ENCODE measurements at places on chromosomes 7 and 10.

GRCh38 chr7:94311515-94311914, 83.2 kb upstream of the COL1A2 start:
- DNase-seq: no peak

DNA sequence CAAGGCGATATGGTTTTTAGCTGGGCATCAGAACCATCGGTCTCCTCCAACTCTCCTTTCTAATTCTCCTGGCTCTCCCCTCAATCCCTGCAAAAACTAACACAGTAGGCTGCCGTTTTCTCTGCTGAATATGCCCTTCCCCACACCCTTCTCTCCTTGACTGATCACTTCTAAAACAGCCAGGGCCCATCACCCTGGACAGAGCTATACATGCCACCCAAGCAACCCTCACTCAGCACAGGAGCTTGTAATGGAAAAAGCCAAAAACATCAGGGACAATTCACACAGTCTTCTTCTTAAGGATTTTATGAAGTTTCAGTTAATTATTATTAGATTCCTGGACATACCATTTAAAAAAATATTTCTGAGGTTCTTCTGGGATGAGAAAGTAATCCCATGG, 61.5 kb downstream of the PIK3AP1 start:
- DNase-seq: no peak

GRCh38 chr10:131094527-131095312, 216.8 kb downstream of the TCERG1L start:
- no peak for DNase-seq

DNA sequence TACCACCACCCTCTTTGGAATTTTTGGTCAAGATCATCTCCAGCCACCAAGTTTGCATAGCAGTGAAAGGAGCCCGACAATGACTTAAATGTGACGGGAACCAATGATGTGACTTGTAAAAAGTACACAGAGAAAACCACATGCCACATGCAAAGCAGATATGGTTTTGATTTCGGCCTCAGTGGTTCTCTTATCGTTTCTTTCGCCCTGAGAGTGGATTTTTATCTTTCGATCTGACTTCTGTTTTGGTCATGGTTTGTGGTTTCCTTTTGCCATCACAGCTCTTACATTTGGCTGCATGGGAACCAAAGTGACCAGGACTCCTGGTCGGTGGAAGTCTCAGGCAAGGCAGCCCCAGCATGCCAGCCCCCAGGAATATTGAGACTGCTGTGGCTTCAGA, 31.5 kb downstream of the TCF7L2 start:
- no peak for DNase-seq

- no peak for DNase-seq
Observed at GRCh38 chr10:123687758-123688157, 21.6 kb downstream of the GPR26 start.

GRCh38 chr7:106223156-106223555, 61.6 kb downstream of the NAMPT start:
- DNase-seq: no peak

DNA sequence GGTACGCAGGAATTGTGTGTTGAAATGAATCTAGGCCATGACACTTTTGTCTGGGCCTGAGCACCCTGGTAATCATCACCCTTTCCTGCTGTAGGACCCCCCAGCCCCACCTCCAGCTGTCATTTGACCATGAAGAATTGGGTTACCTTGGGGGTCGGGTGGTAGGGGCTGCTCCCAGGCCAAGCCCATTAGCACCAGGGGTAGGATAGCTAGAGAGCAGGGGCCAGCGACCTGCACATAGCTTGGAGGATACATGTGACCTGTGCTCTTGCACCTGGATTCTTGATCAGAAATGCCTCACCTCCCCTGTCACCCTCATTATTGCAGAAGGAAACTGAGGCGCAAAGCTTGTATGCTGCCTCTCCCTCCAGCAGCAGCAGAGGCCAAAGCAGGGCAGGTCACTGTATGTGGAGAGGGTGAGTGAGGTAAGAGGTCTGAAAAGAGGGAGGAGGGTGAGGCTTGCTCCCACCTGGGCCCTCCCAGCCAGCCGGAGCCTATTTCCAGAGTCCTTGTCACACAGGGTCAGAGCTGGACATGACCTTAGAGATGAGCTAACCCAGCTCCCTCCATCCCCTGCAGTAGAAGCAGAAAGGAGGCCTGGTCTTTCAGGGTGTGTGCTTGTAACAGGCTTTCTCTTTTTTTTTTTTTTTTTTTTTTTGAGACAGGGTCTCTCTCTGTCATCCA, 35.3 kb upstream of the ANKRD2 start:
- no peak for DNase-seq

DNA sequence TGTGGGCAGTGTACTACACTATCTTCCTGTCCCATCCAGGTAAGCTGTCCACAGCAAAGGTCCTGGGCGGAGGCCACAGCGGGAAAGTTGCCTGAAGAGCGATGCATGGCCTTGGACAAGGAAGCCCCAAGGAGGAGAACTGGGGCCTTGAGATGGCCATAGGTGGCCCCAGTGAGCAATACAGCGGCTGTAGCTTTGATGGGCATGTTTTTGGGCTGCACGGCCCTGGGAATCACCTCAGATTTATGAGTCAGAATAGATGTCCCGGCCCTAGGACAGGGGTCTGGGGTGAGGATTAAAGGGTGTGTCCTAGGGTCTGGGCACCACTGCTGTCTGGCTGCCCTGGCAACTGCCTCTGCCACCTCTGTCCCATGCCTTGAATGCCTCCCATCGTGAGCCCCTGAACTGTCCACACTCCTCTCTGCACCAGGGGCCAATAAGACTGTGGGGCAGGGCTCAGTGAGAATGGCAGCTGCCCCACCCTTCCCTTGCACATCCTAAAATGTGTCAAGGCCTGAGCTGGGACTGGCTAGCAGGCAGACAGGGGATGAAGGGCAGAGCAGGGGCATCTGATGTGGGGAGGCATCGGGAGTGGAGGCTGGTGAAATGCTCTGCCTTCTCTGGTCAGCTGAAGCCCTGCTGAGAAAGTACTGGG, 9.4 kb upstream of the IRF5 start:
- DNase-seq: no peak

DNA sequence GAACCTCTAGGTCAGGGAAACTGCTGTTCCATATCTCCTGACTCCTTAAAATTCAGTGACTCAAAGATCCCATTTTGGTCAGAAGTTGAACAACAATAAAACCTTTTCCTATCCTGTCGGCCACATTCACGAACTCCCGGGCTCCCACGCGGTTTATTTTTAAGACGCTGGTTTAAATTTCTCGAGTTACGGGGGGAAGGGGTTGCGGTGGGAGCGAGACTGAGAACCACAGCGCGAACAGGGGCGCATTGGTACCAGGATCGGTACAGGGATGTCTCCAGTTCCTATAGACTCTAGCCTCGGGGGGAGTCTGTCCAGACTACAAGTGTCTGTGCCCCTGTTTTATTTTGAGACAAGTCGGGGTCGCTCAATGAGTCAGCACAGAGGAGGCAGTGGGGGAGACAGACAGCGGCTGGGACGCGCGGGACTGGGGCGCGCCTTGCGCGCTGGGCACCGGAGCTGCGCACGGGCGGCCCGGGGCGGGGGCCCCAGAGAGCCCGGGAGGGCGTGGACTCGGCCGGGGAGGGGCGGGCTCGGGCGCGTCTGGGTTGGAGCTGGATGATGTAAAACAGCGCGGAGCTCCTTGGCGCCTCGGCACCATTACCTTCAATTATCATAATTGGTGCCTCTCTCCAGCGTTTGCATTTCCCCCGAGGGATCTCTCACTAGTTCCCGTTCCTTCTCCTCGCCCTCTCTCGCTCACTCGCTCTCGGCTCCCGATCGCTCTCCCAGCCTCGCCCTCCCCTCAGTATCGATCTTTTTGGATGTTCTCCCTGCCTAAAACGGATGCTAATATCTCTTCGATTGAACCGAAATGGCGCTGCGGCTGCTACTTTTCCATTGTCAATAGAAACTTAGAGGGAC, 8.7 kb upstream of the BAMBI start:
- DNase-seq: no peak

- DNase-seq: no peak
Observed at GRCh38 chr10:7407368-7408290, 3.2 kb downstream of the SFMBT2 start.

GRCh38 chr7:76129366-76129765, 72.3 kb upstream of the SRRM3 start:
- DNase-seq: no peak

DNA sequence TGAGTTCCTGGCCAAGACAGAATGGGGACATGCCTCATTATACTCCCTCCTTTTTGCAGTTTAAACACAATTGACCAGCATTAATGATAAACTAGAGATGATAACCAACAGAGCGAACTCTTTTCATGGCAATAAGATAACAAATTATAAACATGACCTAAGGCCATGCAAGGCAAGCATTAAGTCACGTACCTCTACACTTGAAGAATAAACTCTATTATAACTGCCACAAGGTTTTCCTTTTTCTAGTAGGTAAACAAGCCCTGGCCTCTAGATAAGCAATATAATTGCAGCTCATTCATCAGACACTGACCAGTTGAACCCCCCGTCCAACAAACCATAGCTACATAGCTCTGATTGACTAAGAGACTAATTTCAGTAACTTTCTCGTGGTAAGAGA, 767.0 kb downstream of the GRM8 start:
- no peak for DNase-seq
